Natural killer cell treated with Interleukin-12 subunit alpha and Interleukin-12 subunit beta and Interleukin-15 and Interleukin-18, amount 100 ng/mL, for 72 hours (primary cell): ENCODE measurements at places on chromosomes 6 and 20. TPM values are rescaled to one million over a fixed set of nuclear protein-coding genes. Genes with fewer than 3 reads are reported as not detected.

ISM1 gene
- total RNA-seq: not detected

WFDC10B gene
- total RNA-seq: not detected

PKHD1 gene
- total RNA-seq: not detected

DLL1 gene
- total RNA-seq: 0.61 TPM

RUNX2 gene
- total RNA-seq: 29.5 TPM

ZC2HC1B gene
- not detected for total RNA-seq

ZBTB46 gene
- total RNA-seq: 0.25 TPM

ANKRD66 gene
- not detected for total RNA-seq

SLA2 gene
- 13.6 TPM for total RNA-seq

SLC52A3 gene
- not detected for total RNA-seq

ADGRF4 gene
- not detected for total RNA-seq

YIPF3 gene
- 69.9 TPM for total RNA-seq

ASIP gene
- not detected for total RNA-seq

BPIFA1 gene
- not detected for total RNA-seq

TRIM31 gene
- not detected for total RNA-seq

ABHD16B gene
- not detected for total RNA-seq
